ENCODE measurements at places on chromosomes 5 and 9.

- peak; percentile 74 for DNase-seq
These were observed 9.6 kb upstream of the BICD2 start for GRCh38 chr9:92774274-92774673.

DNA sequence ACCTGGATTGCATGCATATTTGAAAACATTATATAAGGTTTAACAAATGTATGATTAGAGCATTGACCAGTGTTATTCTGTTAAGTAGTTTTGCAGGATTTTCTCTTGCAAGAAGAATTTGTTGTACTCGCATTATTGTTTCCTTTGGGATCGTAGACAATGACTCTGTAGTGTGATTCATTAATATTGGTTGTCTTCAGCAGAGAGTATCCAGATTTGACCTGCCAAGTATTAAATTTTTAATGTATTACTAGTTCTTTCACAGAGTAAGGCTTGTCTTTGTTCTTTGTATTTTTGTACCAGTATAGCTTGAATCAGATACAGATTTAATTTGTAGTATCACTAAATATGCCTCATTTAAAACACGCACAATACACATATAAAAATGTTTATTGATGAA, 155.0 kb downstream of the PBX3 start:
- DNase-seq: no peak

DNA sequence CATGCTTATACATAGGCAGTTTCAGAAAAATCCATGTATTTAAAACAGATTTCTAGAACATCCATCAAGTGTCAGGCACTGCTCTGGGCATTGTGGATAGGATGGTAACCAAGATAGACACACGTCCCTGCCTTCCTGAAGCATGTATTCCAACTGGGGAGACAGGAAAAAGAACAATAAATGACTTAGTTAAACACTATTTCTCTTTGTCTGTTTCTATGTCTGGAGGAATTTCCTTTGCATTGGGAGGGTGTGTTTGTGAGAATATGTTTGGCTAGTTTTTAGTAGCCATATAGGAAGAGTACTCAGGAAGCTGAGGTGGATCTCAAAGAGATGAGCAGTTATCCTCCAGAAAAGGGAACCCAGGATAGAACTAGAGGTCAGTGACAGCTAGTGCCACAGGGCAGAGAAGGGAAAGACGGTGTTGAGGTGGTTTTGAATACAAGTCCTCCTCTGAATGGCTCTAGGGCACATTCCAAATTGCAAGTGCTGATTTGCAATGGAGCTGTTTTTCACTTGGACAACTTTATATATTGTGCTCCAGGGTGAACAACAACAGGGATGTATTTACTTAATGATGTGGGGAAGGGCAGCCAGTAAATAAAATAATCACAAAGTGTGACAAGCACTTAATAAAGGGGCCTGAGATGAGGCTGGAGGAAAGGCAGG, 144.7 kb upstream of the SHB start:
- no peak for DNase-seq

DNA sequence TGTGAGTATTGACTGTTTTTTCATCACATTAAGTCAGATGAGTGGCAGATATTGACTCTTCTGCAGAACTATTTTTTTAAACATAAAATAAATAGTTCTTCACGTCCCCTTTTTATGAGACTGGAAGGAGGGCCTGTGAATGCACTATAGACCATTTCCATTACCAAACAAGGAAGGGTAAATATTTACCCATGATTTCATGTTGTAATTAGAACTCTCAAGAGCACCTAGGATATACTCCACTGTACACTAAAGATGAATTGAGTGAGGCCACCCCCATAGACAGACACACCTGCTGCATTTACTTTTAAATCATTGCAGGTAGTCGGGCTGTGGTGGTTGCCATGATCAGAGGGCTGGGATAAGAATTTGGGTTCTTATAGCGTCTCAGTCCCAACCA, 22.6 kb downstream of the SLC36A1 start:
- DNase-seq: no peak

GRCh38 chr5:57780306-57780960, 297.8 kb upstream of the ACTBL2 start:
- DNase-seq: no peak

DNA sequence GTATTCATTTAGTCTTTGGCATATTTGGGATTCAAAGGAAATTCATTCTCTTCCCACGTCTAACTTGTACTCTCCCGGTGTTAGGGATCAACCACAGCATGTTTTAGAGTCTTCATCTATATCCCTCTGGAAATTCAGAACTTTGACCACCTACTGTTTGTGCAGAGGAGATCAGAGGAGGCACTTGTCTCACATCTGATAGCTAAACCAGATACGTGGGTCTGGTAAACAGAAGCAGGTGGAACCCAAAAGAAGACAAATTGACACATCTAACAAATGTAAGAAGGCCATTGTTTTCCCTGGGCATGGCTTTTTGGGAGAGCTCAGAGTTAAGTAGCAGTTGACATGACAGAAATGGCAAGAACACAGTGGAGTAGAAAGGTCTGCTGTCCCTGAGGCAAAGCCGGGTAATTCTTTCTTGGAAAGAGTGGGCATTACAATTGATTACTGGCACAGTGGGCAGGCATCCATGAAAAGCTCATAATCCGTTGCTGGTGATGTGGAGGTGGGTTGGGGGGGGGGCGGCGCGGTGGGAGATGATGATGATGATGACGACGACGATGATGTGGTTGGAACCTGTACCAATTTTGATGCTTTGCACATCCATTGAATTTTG, 27.5 kb downstream of the PIP5K1B start:
- DNase-seq: no peak

GRCh38 chr9:136107155-136107952, 11.3 kb downstream of the TMEM250 start:
- no peak for DNase-seq

GRCh38 chr5:98483301-98483685, 290.2 kb upstream of the RGMB start:
- DNase-seq: peak; percentile 88

DNA sequence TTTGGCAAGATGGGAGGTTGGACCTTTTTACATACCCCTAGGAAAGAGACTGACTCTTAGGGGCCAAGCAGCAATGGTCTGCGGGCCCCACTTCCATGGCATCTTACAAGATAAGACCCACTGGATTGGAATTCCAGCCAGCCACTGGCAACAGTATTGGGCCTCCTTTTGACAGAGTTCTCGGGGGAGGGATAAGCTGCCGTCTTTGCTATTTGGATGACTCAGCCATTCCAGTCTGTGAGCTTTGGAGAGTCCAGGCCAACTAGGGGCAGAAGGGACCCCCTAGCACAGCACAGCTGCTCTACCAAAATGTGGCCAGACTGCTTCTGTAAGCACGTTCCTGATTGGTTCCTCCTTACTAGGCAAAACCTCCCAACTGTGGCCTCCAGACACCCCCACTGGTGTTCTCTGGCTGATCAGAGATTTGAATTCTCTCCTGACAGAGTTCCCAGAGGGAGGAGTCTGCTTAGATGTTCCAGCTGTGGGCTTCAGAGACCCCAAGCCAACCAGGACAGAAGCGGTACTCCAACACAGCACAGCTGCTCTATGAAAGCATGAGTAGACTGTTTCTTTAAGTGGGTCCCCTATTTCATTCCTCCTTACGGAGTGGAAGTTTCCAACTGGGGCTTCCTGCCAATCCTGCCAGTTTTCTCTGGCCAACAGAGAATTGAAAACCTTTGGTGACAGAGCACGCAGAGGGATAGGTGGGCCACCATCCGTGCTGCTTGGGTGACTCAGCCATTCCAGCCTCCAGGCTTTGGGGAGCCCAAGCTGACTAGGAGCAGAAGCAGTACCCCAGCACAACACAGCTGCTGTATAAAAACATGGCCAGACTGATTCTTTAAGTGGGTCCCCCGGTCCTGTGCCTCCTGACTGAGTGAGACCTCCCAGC, 672.1 kb upstream of the RIOK2 start:
- DNase-seq: no peak

DNA sequence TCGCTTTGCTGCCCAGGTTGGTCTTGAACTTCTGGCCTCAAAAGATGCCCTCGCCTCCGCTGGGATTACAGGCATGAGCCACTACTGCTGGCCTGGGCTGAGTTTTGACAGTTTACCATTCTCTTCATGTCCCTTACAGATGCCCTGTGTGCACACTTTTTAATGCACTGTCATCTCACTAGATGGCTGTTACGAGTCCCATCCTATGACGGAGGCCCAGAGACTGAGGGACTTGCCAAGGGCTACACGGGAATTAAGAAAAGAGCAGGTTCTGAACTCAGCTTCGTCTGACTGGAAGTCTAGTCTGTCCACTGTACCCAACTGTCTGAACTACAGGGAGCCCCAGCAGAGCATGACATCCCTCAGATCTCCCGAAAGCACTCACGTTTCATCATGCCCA, 63.9 kb downstream of the ARHGEF37 start:
- DNase-seq: no peak

DNA sequence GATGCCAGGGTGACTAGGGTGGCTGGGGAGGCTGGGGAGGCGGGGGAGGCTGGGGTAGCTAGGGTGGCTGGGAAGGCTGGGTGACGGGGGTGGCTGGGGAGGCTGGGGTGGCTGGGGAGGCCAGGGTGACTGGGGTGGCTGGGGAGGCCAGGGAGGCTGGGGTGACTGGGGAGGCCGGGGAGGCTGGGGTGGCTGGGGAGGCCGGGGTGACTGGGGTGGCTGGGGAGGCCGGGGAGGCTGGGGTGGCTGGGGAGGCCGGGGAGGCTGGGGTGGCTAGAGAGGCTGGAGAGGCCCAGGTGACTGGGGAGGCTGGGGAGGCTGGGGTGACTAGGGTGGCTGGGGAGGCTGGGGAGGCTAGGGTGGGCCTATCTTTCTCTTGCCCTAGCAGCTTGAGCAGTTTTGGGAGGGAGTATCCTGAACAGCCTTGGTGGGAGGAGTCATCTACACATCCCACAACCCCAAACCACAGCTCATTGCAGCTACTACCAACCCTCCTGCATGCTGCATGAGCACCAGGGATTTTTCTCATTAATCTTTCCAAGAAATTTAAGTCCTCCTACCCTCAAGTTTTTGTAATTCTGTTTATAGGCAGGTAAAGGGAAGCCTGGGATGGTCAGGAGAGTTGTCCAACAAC, 203.2 kb upstream of the IRX1 start:
- DNase-seq: no peak

GRCh38 chr5:41776435-41776834, 93.8 kb downstream of the OXCT1 start:
- no peak for DNase-seq

GRCh38 chr5:58898538-58898937, 315.7 kb downstream of the RAB3C start:
- DNase-seq: no peak

DNA sequence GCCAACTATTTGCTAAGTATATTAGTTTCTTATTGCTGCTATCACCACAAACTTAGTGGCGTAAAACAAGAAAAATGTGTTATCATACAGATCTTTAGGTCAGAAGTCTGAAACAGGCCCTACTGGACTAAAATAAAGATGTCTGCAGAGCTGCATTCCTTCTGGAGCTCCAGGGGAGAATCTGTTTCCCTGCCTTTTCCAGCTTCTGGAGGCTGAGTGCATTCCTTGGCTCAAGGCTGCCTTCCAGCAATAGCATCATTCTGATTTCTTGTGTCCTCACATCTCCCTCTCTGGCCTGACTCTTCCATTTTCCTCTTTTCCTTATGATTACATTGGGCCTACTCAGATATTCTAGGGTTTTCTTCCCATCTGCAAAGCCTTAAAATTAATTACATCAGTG, 15.9 kb downstream of the MAN2A1 start:
- DNase-seq: no peak

- DNase-seq: no peak
These were observed 190.4 kb upstream of the GAS1 start for GRCh38 chr9:87137718-87138117.
